ENCODE measurements at places on chromosomes 1 and 21. TPM values are rescaled to one million over a fixed set of nuclear protein-coding genes. Genes with fewer than 3 reads are reported as not detected.

GRCh38 chr1:179550746-179551682 lies 24.7 kb downstream of the NPHS2 start:
- no peak for DNase-seq

- no peak for DNase-seq
These were observed 385.6 kb upstream of the PKN2 start for GRCh38 chr1:88298506-88298905.

Gene WASF2
- total RNA-seq = 35.0 TPM

DNA sequence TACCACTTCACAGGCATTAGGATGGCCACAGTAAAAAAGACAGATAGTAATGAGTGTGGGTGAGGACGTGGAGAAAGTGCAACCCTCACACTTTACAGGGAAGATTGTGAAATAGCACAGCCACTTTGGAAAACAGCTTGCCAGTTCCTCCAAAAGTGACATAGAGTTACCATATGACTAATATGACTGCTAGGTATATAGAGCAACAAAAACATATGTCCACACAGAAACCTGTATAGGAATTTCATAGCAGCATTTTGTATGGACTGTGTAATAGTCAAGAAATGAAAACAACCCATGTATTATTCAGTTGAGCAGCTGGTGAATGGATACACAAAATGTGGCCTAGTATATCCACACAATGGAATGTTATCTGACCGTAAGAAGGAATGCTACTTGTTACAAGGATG lies 30.4 kb upstream of the LBR start:
- DNase-seq = no peak

DNA sequence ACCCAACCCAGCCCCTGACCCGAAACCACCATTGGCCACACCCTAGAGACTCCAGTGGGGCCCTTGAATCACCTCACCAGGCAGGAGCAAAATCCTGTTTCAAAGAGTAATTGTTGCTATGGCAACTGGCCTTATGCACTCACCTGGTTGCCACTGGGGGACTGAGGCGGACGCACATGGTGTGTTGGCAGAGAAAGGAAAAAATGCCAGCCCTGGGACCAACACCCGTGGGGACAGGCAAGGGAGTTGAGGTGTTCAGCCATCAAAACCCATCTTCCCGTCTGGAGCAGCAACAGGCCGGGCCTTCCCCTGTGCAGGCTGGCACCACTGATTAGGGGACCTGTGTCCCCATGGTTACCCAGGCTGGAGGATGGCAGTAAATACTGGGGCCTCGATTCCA lies 395.8 kb upstream of the VAMP3 start:
- no peak for DNase-seq

Gene S100A9
- total RNA-seq = not detected

Gene CR1L
- not detected for total RNA-seq

Gene PTAFR
- not detected for total RNA-seq

- no peak for DNase-seq
These were observed 16.7 kb downstream of the RGS4 start for GRCh38 chr1:163085904-163086268.

DNA sequence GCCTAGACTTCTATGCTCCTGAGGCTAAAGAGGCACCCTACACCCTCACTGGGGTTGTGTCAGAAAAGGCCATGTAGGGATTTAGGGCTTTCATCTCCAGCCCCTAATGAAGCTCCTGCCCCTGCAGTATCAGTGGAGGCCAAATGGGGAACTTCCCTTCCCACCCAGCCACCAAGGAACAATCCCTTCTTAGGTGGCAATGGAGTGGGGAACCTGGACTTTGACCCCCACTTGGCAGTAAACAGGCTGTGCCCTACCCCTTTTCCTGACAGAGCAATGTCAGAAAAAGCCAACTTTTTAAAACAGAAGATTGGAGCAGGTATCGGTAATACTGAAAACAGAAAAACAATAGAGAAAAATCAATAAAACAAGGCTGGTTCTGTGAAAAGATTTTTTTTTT lies 35.5 kb upstream of the SLC19A2 start:
- DNase-seq = no peak

DNA sequence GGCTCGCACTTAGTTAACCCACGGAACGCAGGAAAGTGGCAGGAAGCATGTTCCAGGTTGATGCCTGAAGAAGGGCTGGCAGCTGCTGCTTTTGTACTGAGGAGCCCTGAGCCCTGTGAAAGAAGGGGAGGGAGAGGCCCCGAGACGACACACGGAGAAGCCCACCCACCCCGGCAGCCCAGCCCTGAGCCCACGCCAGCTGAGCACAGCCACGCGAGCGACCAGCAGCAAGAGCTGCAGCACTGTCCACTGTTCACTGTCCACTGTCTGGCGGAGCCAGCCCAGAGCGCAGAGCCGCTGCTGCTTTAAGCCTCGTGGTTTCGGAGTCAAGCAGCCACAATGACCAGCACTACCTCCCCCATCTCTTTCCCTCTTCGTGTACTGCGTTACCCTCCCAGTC lies 5.3 kb downstream of the LRRC47 start:
- DNase-seq = no peak

DNA sequence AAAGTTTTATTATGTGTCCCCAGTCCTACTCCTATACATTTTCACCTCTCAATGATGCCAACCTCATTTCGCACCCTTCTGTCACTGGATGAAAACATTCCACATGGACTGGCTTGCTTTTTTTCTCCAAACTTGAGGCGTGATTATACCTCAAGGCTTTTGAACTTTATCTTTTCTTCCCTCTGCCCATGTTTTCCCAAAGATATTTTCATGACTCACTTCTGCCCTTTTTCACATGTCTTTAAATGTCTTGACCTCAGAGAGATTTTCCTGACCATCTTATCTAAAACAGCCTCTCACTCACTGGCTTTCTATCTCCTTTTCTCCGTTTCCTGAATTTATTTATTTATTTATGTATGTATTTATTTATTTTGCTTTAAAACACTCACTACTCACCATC lies 659.0 kb downstream of the PTPRC start:
- no peak for DNase-seq

Gene RNF186
- total RNA-seq = not detected

DNA sequence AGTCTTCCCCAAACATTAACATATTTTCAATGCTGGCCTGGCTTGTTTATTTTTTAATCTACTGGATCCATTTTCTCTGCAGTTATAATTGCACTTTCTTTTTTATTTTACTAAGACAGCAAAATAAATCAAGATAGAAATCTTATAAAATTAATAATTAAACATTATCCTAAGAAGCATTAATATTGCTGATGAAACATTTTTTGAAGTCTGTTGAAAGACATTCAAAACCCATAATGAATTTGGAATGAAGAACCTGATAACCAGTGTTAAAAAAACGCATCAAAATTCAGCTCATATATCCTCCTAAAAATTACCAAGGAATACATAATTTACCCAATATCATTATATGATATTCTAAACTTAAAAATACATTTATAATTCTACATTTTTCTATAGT lies 675.7 kb upstream of the PRMT6 start:
- no peak for DNase-seq

Gene PRDM16
- 2.0 TPM for total RNA-seq

DNA sequence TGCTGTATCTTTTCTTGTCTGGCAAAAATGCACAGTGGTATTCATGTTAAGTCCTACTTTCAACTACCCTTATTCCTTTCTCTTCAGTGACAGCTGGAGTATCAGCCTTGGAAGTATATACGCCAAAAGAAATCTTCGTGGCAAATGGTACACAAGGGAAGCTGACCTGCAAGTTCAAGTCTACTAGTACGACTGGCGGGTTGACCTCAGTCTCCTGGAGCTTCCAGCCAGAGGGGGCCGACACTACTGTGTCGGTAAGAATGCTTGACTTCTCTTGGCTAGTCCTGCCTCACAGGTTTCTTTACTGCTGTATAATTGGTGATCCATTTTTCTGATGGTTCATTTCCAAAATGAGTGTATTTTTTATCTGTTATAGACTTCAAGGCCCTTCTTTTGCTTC lies 43.7 kb downstream of the MPZL1 start:
- no peak for DNase-seq

DNA sequence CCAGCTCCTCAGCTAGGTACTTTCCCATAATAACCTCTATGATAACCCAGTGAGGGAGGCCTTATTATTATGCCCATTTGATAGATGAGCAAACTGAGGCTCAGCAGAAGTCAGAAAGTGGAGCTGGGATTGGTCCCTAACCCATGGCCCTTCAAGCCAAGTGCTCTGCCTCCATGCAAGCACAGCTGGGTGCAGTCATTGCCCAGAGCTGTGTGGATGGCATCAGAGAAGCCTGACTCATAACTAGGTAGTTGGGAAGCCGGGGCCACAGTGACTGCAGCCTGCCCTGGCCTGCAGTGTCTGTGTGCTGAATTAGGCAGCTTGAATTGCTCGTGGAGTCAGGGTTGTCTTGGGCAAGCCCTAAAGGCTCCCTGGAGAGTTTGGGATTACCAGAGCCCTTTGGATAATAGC lies 89.9 kb upstream of the SLC2A1 start:
- DNase-seq = no peak

Gene NCAM2
- total RNA-seq = 0.40 TPM

- DNase-seq = peak; percentile 68
These were observed 646 bp downstream of the MAPKAPK2 start for GRCh38 chr1:206685334-206685768.

GRCh38 chr21:45257673-45258341 lies 29.9 kb downstream of the POFUT2 start:
- peak; percentile 33 for DNase-seq

Gene TRIM45
- 19.0 TPM for total RNA-seq

Gene SIK1
- total RNA-seq = 0.65 TPM

GRCh38 chr1:30083800-30084464 lies 639.5 kb downstream of the MATN1 start:
- DNase-seq = no peak

- no peak for DNase-seq
These were observed 40.0 kb upstream of the CTPS1 start for GRCh38 chr1:40939320-40940059.

DNA sequence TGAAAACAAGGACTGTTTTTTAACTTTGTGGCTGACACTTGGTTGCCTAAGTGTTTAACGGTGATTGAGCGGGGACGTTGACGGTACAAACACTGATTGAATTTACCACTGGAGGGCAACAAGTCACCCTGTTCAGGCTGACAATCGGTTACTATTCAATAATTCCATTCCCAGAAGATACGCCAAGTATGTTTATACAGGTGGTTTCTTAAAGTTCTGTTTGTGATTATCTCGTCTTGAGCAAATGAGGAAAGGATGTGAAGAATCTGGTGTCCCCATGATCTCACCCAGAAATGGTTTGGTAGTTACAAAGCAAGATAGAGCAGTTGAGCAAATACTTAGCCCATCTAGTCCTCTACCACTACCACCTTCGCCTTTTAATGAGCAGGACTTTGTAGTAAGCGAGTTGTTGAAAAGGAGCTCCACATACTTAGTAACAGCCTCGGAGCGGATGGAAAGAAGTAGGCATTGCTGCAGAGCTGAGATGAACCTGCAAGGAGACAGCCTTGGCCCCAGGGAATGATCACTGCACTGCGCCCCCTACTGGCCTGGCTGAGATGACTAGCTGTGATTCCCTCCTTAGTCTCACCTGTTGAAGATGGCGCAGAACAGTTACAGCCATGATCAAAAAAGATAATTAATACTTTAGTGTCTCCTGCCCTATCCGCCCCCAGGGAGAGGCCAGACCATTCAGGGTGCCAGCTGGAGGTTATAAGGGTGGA lies 36.3 kb downstream of the IFNAR1 start:
- peak; percentile 78 for DNase-seq

DNA sequence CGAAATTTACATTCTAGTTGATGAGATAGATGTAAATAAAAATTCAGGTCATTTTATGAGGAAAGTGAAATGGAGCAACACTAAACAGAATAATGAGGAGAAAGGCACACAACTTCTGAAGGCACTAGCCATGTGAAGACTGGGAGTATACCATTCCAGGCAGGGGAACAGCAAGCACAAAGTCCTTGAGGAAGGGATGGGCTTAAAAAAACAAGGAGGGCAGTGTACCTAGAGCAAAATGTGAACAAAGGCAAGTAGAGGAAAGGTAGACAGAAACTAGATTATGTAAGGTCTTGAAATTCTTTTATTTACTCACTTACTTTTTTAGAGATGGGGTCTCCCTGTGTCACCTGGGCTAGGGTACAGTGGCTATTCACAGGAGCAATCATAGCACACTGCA lies 54.1 kb upstream of the LRIG2 start:
- no peak for DNase-seq

GRCh38 chr1:60345621-60346020 lies 272.1 kb upstream of the C1orf87 start:
- no peak for DNase-seq

DNA sequence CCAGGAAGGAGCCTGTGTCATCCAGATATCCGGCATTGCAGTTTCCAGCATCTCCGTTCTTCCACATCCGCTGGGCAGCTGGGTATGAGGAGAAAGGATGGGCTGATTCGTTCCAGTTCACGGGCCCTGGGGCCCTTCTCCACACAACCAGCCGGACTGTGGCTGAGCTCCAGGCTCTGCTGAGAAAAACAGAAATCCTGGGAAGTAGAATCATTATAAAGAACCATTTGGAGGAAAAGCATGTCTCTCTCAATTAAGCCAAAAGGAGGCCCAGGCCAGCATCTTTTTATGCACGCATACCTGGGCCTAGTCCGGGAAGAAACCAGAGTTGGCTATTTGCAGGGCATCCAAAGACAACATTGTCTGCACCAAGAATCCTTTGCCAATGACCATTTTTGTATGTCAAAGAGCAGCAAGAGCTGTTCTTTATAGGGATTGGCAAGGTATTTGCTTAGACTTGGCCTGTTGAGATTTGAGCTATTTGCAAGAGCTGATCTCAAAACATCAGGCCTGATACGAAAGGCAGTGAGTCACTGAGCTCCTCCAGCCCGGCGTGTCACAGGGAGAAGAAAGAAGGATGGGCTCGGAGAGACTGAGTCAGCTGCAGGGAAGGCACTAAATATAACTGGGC lies 84.9 kb upstream of the ARHGEF16 start:
- DNase-seq = no peak

Gene MCOLN3
- total RNA-seq = 0.47 TPM

DNA sequence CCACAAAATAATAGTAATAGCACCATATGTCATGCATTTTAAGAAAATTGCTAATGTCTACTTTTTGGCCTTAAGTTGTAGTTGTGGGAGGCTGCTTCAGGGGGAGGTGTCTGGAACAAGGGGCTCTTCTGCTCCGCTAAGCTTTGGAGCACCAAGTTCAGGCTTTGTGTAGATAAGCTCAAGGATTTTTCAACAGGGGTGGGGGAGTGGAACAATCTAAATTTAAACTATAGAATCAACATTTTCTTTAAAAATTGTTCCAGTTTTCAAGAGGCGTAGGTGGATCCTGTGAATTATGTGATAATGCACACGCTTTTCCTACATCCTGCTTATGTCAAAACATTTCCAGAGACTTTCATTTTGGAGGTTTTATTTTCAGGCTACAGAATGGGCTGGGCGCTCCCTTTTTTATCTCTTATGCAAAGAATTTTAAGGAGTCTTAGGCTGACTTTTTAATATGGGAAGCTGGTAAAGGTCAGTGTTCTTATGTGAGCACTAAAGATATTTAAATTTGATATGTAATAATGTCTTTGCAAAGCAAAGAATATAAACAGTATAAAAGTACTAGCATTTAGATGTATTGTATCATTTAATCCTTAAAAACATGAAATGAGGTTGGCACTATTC lies 9.9 kb downstream of the ATP1A1 start:
- no peak for DNase-seq

Gene TESK2
- 10.5 TPM for total RNA-seq

- DNase-seq = no peak
These were observed 18.5 kb upstream of the GBP3 start for GRCh38 chr1:89041119-89041641.

GRCh38 chr1:33563699-33564098 lies 91.3 kb downstream of the ZSCAN20 start:
- DNase-seq = no peak

Gene LYPD8
- total RNA-seq = not detected

All from neural progenitor cell (in vitro differentiated cells).